Umbilical cord (tissue), 2 donors: ENCODE measurements at places on chromosomes 7 and 10.

GRCh38 chr7:135001390-135002165 is 15.3 kb downstream of the AGBL3 start:
- no peak for DNase-seq

DNA sequence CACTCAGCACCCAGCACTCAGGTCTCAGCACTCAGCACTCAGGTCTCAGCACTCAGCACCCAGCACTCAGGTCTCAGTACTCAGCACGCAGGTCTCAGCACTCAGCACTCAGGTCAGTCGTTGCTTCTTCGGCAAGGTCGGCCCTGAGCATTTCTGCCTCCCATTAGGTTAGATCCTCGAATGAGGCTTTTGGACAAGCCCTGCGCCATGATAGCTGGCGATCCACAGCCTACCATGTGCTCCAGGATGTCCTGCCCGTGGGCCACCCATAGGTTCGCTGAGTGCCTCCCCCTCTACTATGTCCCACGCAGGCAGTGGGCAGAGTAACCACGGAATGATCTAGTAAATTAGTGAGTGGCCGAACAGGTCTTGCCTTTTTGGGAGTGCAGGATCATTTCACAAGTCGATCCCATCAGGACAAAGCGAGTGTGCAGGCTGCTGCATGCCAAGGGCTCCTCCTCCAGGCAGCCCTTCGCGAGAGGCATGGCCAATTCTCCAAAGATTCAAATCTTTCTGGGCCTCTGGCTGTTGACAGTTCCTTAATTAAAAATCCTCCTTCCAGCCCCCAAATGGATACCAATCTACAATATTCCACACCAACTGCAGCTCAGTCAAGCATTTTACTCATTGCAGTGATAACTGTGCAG is 206.3 kb downstream of the ADARB2 start:
- no peak for DNase-seq

DNA sequence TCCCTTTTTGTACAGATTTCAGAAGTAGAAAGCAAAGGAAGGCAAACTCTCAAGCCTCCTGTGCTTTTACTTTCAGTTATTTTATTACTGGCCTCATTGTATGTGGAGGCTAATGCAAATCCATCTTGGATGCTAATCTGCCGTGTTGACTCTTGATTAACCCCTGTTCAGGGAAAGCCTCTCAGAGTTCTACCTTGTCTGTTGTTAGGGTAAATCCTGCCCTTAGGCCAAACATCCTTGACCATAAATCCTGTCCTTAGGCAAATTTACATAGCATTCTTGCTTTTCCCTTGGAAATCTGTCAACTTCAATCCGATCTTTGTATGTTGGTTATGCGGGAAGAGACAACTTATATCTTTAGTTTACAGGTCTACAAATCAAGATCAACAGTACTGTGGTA is 709.9 kb upstream of the LRRTM3 start:
- no peak for DNase-seq

GRCh38 chr10:22646388-22646853 is 68.0 kb downstream of the PIP4K2A start:
- no peak for DNase-seq

GRCh38 chr7:33697616-33698015 is 207.7 kb upstream of the BMPER start:
- no peak for DNase-seq

DNA sequence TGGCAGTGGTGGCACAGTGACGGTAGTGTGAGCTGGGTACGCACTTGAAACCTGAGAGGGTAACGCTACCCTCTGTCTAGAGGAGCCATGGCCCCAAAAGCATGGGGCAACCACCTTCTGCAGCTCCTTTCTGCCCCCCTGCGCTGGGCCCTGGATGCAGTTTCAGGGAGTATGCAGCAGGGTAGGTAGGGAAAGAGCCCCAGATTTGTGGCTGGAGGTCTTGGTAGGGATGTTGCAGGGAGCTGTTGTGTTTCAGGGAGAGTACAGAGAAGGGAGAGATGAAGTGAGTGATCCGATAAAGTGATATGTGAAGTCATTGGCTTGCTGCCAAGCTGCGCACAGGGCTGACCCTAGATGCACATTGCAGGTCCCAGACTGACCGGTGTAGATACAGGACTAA is 2.7 kb upstream of the PGAM2 start:
- no peak for DNase-seq

DNA sequence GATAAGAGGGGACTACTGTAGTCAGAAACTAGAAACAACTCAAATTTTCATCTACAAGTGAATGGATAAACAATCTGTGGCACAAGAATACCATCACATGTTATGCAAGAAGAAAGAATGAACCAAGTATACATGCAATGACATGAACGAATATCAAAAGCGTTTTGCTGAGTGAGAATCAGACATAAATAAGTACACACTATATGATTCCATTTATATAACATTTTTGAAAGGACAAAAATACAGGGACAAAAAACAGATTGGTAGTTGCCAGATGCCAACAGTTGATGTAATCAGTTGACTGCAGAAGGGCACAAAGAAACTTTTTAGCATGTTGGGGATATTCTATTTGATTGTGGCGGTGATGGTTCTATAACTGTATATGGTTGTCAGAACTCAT is 33.6 kb downstream of the CTNNA3 start:
- DNase-seq, result no peak

DNA sequence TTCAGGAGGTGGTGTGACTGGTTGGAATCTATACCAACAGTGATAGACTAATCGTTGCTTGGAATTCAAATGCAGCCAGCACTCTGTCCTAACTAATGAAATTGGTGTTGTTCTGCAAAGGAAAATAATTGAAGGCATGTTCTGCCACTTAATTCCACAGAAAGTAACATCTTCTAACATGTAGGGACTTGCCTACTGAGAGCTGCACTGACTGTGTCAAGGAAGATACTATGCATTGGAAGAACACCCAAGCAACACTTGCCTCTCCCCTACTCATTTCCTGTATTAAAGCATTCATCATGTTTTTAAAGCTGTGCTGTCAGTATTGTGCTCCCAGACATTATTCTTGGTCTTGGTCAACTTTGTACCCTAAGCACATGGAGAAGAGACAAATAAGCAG is 2.7 kb upstream of the CYP3A7 start:
- DNase-seq, result peak; percentile 62

DNA sequence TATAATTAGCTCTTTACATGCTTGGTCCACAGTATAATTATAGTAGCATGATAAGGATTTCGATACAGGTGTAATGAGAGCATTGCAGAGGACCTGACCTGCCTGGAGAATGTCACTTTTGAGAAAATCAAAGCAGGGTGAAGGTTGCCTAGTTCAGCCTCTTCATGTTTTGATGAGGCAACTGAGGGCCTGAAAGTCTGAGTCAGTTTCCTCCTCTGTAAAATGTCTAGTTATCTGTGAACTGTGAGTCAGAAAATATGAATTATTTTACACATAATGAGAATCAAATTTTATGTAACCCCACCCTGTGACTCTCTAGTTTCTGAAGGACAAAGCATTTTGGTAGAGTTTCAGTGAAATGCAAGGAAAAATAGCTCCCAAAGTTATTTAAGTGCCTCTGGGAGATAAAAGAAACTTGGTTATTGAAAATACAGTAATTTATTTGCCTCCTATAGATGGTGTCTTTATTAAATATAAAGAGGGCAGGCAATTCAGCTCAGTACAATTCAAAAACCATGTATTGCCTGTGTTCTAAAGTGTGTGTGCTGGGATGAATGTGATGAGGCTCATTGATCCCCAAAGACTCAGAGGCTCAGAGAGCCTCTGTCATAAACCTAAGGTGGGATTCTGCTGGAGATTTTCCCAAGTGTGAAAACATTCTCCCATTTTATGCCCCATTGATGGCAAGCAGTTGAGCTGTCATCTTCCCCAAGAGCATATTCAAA is 37.3 kb upstream of the SAMD9L start:
- no peak for DNase-seq

- DNase-seq, result no peak
These were observed 263.2 kb upstream of the C7orf33 start for GRCh38 chr7:148327379-148327778.

DNA sequence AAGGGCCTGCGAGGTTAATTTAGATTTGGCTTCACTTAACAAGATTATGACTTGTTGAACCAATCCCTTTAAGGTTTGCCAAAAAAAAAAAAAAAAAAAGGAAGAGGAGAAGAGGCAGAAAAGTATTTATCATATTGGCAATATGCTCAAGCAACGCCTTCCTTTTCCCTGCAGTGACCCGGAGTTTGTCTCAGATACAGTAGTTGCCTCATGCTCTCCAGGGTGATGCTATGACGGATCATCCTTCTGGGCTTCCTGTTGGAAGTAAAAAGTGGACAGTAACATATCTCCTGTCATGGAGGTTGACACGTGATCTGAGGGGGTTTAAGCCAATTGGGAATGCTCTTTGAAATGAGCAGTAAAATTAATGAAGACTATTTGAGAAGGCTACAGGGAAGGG is 117.3 kb downstream of the BMPER start:
- DNase-seq, result no peak

DNA sequence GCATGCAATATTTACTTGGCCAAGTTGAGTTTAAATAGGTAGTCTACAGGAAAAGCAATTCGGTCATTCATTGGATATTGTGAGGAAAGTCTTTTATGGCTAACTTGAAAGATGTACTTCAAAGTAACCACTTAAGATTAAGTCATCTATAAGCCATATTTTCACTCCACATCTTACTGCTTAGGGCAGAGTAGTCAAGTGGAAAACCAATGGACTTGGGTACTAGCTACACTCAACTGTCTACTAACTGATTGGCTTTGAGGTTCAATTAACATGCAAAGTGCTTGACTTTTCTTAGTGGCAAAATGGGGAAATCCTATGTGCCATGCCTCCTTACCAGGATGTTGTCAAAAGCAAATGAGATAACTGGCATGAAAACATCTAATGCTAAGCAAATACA is 51.0 kb downstream of the CAV1 start:
- DNase-seq, result no peak

- no peak for DNase-seq
These were observed 120.6 kb downstream of the NEBL start for GRCh38 chr10:20776384-20777118.

- no peak for DNase-seq
These were observed 122.3 kb downstream of the SPDYE5 start for GRCh38 chr7:75614401-75614800.

- DNase-seq, result peak; percentile 6
These were observed 309.8 kb downstream of the ADK start for GRCh38 chr10:74460812-74461211.

- DNase-seq, result peak; percentile 72
These were observed 10.9 kb upstream of the MAP3K8 start for GRCh38 chr10:30422981-30423654.
